Activated gamma-delta T cell (primary cell): ENCODE measurements at places on chromosomes 7 and 10.

- no peak for DNase-seq
Measured at GRCh38 chr10:49609006-49609282, 1.2 kb upstream of the SLC18A3 start.

DNA sequence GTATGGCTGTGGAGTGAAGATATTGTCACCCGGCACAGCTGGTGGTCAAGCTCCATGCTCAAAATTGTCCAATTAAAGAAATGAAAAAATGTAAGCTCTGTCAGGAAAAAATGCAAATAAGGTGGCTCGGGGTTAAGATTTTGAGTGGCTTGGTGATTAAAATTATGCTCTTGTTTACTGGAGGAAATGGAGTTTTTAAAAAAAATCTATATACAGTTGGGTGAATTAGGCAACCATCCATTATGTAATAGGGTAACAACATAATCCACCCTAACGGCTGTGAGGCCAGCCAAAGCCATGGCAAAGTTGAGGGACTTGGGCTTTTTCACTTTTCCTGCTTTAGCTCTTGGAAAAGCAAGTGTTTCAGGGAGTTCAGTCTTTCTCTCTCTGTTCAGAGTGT is 260.8 kb upstream of the HABP2 start:
- no peak for DNase-seq

GRCh38 chr10:119663866-119664698 is 12.9 kb downstream of the BAG3 start:
- DNase-seq: no peak

- no peak for DNase-seq
Measured at GRCh38 chr10:91415816-91416215, 5.7 kb downstream of the HECTD2 start.

DNA sequence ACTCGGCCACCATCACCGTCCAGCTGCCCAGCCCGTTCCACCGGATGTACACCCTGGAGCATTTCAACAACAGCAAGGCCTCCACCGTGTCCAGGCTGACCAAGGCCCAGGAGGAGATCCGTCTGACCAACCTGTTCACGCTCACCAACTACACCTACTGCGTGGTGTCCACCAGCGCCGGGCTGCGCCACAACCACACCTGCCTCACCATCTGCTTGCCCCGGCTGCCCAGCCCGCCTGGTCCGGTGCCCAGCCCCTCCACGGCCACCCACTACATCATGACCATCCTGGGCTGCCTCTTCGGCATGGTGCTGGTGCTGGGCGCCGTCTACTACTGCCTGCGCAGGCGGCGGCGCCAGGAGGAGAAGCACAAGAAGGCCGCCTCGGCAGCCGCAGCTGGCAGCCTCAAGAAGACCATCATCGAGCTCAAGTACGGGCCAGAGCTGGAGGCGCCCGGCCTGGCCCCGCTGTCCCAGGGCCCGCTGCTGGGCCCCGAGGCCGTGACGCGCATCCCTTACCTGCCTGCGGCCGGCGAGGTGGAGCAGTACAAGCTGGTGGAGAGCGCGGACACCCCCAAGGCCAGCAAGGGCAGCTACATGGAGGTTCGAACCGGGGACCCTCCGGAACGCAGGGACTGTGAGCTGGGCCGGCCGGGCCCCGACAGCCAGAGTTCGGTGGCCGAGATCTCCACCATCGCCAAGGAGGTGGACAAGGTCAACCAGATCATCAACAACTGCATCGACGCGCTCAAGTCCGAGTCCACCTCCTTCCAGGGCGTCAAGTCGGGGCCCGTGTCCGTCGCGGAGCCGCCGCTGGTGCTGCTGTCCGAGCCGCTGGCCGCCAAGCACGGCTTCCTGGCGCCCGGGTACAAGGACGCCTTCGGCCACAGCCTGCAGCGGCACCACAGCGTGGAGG is 75.8 kb downstream of the ELFN1 start:
- DNase-seq: no peak

DNA sequence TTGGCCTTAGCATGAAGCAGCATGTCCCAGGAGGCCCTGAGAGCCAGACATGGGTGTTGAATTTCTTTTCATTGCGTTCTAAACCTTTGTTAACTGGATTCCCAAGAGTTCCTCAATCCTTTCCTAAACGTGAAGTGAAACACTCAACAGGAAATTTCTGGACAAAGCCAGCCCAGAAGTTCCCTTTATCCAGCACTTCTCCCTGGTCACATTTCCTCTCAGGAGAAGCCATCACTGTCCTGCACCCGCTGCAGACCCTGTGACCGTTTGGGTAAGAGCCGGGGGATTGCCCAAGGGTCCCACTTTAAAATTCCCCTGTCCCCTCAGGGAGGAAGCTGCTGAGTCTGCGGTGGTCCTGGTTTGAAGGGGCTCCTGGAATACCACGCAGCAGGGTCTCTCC is 88.0 kb upstream of the ZPBP start:
- no peak for DNase-seq

DNA sequence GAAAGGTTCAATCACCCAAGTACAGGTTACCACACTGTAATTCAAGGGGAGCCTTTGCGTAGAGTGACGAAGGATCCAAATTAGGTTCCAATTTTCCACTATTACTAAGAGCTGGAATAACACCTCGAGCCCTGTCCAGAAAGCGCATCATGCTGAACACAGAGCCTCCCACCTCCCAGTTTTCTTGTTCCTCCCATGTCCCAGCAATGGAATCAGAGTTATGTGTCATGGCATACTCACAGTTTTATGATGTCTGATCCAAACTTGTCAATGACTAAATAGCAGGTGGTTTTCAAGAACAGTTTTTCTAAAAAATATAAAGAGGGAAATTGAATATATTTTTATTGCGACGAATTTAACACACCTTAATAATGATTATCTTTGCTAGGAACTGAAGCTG is 50.6 kb downstream of the AOAH start:
- DNase-seq: no peak

DNA sequence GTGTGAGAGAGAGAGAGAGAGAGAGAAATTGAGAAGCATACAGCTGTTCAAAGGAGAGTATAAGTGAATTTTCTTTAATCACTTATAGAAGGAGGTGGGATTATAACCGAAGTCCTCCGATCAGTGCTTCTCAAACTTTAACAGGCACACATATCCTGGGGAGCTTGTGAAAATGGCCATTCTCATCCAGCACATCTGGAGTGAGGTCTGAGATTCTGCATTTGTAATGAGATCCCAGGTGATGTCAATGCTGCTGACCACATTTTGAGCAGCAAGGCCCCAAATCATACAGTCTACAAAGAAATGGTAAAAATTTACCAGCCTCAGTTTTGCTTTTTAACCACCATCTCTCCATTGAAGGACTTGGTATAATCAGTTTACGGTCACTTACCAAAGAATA is 219.0 kb downstream of the PTEN start:
- DNase-seq: no peak

- DNase-seq: no peak
Measured at GRCh38 chr10:44935201-44935965, 24.2 kb upstream of the RASSF4 start.

DNA sequence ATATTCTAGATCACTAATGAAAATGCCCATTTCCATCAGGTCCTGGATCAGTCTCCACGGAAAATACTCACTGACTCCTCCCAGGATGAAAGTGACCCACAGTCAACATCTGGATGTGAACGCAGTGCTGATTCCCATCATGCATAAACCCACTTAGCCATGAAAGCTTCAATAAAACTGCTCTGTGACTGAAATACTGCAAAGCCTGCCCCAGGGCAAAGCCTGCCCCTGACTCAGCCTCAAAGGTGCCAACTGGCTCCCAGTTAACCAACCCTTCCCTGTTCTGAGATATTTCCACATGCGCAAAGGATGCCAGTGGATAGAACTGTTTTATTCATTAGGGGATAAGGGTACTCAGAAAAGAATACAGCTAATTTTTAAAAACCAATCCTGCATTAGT is 24.0 kb downstream of the OSBPL3 start:
- no peak for DNase-seq

- DNase-seq: no peak
Measured at GRCh38 chr10:119466655-119467054, 75.9 kb downstream of the RGS10 start.

- DNase-seq: no peak
Measured at GRCh38 chr10:76274933-76275332, 843.5 kb downstream of the LRMDA start.

- DNase-seq: no peak
Measured at GRCh38 chr10:102827597-102827975, 9.6 kb downstream of the CYP17A1 start.

GRCh38 chr7:93890041-93890463 is 501 bp downstream of the TFPI2 start:
- no peak for DNase-seq
